Astrocyte of the cerebellum (primary cell): ENCODE measurements at places on chromosomes 4 and X.
A peak's percentile ranks its signal among the peaks of the same experiment; 100 is the strongest.

DNA sequence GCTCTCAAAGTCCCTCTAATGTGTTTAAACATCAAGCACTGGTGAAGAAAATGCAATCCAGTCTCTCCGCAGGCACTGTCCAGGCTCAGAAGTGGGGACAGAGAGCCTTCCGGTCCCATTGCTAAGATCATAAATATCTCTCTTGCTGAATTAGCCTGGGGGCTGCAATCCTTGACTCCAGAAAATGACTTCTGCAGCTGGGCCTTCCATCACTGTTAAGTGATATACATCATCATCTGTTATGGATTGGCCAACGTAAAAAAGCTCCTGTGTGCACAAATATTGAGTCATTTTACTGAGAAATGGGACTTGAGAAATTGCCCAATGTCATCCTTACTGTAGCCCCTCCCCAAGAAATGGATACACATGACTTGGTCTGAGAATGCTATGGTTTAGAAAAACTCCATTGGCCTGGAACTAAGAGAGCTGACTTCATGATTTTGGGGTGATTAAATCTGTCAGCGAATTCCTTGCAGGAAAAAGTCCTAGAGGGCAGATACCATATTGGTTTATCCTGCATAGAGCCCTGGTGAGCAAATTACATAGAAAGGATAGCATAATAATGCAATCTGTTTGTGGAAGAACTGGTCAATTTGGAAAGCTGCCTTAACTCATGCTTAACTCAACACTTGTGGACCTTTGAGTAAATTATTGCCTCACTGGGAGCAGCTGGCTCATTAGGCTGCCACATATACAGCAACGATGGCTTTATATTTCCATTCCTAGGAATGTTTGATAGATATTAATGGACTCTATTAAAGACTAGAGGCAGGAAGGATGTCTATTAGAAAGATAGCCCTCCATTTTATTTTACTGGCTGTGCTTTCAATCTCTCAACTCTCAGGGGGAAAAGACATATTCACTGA, 346.1 kb downstream of the GBA3 start:
- DNase-seq: no peak

- DNase-seq: no peak
Measured at GRCh38 chr4:16110661-16111290, 27.0 kb upstream of the PROM1 start.

DNA sequence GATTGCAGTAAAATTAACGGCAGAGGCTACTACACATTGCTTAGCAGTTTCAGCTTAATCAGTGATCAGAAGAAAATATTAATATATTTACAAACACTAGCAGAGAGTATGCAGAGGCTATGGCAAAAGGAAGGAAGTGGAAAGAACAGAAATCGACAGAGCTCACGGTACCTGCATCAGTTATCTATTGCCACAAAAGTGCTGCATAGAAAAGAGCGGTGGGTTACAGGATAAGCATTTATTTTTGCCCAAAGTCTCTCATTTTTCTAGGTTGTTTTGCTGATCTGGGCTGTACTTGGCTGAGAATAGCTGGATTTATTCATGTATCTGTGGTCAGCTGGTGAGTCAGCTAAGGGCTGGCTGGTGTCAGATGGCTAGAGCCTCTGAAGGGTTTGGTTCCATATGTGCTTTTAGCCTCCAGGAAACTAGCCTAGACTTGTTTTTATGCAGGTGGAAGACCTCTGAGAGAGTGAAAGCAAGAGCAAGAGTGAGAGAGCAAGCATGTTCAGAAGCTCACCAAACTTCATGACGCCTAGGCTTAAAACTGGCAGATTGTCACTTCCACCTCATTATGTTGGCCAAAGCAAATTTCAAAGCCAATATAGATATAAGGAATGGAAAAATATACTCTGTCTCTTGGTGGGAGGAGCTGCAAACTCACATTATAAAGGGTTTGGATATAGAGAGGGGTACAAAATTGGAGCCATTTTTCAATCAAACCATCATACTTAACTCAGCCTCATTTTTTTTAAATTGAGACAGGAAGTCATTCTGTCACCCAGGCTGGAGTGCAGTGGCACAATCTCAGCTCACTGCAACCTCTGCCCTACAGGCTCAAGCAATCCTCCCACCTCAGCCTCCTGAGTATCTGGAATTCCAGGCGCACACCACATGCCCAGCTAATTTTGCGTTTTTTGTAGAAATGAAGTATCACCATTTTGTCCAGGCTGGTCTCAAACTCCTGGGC, 153.2 kb upstream of the RPL34 start:
- DNase-seq: peak; percentile 89

GRCh38 chr4:663438-664428, 10.3 kb downstream of the ATP5ME start:
- no peak for DNase-seq

DNA sequence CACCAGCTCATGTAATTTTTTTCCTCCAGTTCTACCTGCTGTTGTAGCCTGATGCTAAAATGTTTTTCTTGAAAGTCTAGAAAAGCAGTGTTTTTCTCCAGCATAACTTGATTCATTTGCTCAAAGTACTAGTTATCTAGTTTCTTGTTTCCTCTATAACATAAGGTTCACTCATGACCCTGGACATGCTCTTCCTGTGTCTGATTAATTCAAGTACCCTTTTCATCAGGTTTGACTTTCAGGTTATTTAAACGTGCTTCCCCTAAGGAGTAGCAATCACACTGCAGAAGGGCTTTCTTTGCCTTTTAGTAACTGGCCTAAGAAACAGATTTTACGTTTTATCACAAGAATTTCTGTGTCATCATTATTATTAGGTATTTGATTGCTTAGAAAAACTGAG, 66.8 kb upstream of the EGFL6 start:
- no peak for DNase-seq
